ENCODE measurements at places on chromosomes 11 and 22.

- no peak for DNase-seq
Observed at GRCh38 chr11:83120327-83120726, 36.6 kb upstream of the PCF11 start.

DNA sequence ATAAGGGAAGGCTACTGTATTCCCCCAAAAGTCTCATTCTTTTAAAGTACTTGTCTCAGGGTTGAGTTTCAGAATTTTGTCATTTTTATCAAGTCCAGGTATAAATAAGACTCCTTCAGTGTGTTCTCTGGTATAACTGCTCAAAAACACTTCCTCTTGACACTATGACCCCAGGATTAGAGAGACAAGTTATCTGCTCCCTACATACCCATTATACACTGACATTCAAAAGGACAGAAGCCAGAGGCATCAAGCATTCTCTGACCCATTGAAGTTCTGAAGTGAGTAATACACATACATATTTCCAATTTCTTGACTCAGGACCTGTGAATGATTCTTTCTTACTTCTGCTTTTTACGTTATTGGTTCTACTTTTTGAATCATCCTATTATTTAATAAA is 447.8 kb upstream of the CNTN5 start:
- no peak for DNase-seq

GRCh38 chr11:35154952-35155351 is 16.0 kb downstream of the CD44 start:
- no peak for DNase-seq

GRCh38 chr22:48084041-48084728 is 1321.7 kb downstream of the TBC1D22A start:
- DNase-seq, result no peak

GRCh38 chr22:36277482-36278291 is 24.8 kb downstream of the APOL1 start:
- DNase-seq, result peak; percentile 66

DNA sequence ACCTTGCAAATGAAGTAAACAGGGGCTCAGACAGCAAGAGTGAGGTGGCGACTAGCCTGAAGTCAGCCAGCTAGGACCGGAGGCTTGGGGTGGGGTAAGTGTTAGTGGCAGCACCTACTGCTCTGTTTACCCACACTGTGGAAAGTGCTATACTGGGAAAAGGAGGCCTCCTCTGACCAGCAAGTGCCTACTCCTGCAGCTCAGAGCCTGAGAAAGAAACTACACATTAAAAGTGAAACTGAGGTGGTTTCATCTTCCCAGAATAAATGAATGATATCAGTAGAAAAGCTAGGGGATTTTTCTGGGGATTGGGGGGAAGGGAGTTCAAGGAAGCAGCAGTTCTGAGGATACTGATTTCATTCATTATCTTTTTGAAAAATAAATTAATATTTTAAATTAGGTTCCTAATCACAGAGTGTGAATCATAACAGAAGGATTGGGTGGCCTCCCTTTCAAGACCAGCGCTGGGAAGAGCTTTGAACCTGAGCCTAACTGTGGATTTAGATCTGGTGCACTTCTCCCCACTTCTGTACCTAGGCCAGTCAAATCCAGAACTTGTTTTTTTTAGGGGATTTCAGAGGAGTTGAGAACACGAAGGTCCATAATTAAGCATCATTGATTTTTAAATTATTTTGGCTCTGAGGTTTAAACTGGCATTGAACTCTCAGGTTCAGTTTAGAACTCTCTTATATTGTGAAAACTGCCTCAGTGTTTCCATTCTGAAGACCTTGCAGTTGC is 48.1 kb upstream of the GRAMD1B start:
- DNase-seq, result no peak

GRCh38 chr11:28820296-28820989 is 712.3 kb downstream of the METTL15 start:
- no peak for DNase-seq

All from HT-29 (cell line).